Adrenal gland (tissue), 19 donors: ENCODE measurements at places on chromosomes 7 and 10. TPM values are rescaled to one million over a fixed set of nuclear protein-coding genes. Genes with fewer than 3 reads are reported as not detected.

SPDYE18 gene
- not detected for total RNA-seq

DNA sequence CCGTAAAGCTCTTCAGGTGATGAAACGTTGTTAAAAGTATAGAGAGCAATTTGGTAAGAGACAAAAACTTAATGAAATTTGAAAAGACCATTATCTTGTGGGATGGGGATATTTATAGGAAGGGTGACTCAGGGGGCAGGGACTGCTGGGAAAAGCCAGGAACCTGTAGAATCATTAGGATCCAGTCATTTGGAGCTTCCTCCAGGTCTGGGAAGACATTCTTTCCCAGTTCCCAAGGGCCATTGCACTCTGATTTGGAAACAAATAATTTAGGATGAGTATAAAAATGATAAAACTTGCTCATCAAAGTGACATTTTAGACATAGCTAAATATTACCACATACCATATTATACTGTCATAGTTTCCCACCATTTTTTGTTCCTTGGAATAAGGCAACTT, 143.9 kb downstream of the PFKFB3 start:
- no peak overlapping the region for H3K4me3 ChIP-seq
- H3K4me1 ChIP-seq = no peaks in the 10 kb centered on the region
- H3K27ac ChIP-seq = no peak overlapping the region
- DNase-seq = no peak
- no peaks in the 10 kb centered on the region for H3K36me3 ChIP-seq

DNA sequence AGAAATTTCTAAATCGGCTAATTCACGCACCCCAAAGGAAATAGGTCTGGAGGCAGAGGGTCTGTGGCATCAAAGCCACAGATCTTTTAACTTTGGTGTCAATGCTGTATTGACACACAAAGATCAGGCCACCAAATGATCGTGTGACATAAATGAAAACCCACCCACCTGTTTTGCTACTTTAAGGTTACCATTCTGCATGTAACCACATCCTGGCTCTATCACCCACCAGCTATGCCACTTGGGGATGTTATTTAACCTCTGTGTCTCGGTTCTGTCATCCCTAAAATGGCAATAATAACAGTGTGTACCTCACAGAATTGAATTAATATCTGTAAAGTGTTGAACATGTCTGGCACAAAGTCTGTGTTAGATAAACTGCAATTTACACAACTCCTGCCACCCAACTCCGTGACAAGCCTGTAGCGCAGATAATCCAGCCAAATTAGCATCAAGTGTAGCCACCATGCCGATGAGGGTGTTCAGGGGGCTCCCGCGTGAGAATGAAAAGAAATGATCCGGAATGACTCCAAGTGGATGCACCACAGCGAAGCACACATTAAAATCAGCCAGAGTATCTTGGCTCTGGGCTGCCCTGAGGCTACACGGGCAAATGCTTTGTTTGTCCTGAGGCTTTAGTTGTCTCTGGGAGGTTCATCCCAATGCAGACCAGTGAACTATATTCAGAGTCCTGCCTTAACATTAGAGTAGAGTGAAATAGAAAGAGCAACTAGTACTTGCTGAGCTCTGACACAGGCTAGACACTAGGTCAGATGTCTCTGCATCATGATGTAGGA, 158.4 kb upstream of the NEBL start:
- H3K4me1 ChIP-seq = no peaks in the 10 kb centered on the region
- DNase-seq = no peak
- no peaks in the 10 kb centered on the region for H3K27me3 ChIP-seq
- no peaks in the 10 kb centered on the region for H3K36me3 ChIP-seq

DNA sequence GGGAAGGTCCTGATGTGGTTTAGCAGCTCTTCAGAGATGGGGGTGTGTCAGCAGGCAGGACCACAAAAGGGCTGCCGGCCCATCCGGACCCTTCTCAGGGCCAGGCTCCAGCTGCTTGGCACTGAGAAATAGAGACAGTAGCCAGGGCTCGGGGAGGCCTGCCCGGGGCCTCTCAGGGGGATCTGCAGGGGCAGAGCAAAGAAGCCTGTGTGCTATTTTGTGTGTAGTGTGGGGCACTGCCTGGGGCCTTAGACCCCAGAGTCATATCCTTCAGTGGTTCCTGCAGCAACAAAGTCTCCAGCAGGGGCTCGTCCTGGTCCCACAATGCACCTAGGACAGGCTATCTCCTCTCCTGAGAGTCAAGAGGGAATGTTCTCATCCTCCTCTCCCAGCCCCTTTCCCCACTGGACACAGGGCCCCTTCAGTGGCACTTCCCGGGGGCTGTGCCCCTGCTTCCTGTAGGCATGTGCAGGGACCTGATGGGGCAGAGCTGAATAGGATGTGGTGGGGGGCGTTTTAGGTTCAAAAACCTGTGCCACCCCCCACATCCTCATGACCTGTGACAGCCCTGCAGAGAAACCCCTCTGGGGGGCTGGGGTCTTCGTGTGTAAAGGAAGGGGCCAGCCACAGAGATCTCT, 159.5 kb upstream of the RHEB start:
- no peaks in the 10 kb centered on the region for H3K27me3 ChIP-seq
- no peaks in the 10 kb centered on the region for H3K36me3 ChIP-seq
- no peak overlapping the region for H3K27ac ChIP-seq
- DNase-seq = no peak
- H3K4me1 ChIP-seq = no peaks in the 10 kb centered on the region

GRCh38 chr7:79681454-79681853, 228.0 kb upstream of the MAGI2 start:
- H3K4me3 ChIP-seq = no peak overlapping the region
- H3K27me3 ChIP-seq = no peaks in the 10 kb centered on the region
- H3K36me3 ChIP-seq = no peaks in the 10 kb centered on the region
- H3K27ac ChIP-seq = no peak overlapping the region

- H3K27me3 ChIP-seq = no peaks in the 10 kb centered on the region
- no peaks in the 10 kb centered on the region for H3K4me1 ChIP-seq
- no peak overlapping the region for H3K4me3 ChIP-seq
- H3K36me3 ChIP-seq = no peaks in the 10 kb centered on the region
- H3K27ac ChIP-seq = no peak overlapping the region
Measured at GRCh38 chr10:84358743-84359142, 30.4 kb downstream of the CCSER2 start.

DNA sequence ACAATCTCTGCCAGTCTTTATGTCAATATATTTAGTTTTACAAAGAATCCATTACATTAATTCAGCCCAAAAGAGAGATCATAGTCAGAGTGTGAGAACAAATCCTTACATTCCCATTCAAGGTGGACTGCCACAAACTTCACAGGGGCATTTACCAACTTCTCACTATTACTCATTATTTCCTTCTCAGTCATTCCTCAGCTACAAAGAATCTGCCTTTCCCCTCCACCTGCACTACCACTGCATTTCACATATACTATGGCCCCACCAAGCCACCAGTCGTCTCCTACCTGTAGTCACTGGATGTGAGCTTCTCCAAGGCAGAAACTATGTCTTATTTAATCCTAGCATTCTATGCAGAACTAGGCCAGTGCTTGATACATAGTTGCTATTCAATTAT, 94.3 kb downstream of the USP6NL start:
- H3K27ac ChIP-seq = no peak overlapping the region
- no peaks in the 10 kb centered on the region for H3K36me3 ChIP-seq
- peaks cover 22% of the 10 kb centered on the region for H3K4me1 ChIP-seq
- no peak overlapping the region for H3K4me3 ChIP-seq

DNA sequence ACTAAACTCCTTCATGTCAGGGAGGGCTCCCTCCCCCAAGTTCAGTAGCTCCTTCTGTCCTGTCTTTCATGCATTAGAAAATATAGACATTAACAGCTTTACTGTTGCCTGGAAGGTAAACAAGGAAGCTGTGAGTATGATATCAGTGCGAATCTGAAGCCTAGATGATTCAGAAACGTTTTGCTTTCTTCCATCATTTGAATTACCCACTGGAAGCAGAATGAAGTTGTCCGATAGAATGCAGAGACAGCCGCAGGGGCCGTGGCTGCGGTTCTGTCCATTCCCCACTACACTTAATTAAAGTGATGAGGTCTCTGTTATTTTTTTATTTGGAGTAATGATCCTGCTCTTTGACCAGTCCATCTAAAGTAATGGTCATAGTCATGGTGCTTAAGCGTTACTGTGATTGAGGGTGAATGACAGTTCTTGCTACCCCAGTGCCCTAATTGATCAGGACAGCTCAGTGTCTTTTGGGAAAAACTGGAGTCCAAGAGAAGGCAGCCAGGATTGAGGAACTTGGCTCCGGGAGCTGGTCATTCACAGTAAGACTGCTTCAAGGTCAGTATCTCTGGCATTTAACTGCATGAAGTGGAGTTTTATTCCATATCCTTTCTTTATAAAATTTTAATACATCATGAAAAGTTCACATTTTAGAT, 69.9 kb downstream of the PTPRE start:
- no peak for DNase-seq
- peak overlapping the region; percentile 86 for H3K27ac ChIP-seq
- H3K4me3 ChIP-seq = peak overlapping the region; percentile 15
- no peaks in the 10 kb centered on the region for H3K27me3 ChIP-seq
